ENCODE measurements at places on chromosomes 2 and 18.

DNA sequence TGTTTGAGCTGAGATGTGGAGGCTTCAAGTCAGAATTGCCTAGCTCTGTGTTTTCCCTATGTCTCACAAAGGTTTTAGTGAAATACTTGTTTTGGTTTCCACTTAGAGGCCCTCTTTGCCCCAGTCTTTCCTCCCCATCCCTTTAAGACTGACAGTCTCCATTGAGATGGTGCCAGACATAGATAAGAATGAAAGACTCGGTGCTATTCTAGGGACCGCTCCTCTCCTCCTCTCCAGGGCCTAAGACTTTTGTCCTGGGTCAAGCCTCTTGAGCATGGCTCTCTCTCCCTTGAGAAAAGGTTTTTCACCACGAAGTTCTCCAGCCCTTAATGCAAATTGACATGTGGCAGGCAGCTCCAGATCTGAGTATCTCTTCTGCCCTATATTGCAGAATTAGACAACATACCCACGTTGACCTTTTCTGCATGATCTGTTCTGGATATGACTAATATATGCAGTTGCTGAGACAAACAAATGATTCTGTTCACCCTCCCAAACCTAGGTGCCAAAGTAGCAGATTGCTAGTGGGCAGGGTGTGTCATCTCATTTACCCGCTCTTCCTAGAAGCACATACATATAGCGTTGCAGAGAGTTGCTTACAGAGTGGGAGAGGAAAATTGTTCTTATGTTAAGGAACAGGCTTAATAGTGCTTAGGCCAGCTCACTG lies 47.5 kb upstream of the ACSL3 start:
- DNase-seq = no peak

- DNase-seq = no peak
Measured at GRCh38 chr18:31176531-31176930, 13.9 kb upstream of the DSC1 start.

GRCh38 chr2:8489751-8490150 lies 192.1 kb upstream of the ID2 start:
- DNase-seq = no peak

DNA sequence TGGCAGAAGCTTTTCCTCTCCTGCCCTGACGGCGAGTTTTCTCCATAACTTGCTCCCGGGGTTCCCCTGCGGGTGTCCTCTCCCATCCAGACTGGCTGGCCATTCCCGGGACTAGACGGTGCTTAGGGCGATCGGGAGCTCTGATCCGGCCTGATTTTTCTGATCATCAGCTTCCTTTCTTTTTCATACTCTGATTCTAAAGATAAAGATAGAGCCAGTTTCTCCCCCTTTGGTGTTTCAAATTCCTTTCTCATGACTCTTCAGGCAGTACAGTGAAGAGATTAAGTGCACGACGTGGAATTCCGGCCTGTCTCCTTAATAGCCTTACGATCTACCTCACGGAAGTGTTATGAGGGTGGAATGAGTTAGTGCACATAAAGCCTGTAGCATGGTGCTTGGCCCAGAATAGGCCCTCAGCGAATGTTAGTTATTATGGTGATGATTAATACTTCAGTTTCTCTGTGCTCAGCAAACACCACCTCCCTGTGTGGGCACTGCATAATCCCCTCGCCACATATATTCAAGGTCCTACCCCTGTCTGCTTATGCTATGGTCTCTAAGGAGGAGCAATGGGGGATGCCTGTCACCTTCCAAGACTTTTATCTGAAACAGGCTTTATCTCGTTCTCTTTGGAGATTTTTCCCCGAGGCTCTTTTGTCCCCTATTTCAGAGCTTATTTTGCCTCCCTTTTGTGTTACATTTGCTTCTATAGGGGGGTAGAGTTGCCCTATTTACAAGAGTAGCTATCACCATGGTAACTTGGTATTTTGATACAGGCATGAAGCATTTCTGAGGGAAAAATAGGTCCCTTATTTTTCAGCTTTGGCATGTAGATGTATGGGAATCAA lies 254.8 kb downstream of the CDH2 start:
- DNase-seq = no peak

GRCh38 chr2:62787386-62787785 lies 81.9 kb downstream of the EHBP1 start:
- DNase-seq = peak; percentile 9

DNA sequence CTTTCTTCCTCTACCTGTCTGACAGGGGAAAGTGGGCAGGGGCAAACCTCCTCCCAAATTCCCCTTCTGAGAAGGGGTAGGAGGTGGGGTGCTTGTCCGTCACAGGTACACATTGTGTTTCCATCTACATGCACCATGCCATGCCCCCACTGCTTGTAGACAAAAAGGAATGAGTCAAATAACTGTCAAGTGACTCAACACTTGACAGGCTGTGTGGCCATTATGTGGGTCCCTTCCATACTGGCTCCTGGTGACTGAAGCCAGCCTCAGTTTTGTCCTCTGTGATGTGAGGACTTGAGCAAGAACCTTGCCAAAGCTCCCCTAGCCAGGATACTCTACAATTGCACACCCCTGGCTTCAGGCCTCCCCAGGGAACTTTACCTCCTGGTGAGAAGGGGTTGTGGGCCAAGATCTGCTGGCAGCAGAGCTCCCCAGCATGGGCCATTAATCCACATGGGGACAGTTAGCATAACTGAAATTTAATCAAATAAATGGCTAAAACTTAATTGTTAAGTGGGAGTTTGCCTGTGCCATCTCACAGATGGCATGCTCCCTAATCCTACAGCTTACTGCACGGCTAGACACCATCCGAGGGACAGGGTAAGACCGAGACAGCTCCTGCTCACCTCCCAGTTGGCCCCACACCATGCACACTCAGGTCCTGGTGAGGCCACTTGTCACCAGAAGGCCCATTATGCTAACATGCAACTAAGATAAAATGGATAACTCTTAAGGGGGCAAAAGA lies 140.2 kb downstream of the BCL11A start:
- DNase-seq = no peak

- no peak for DNase-seq
Measured at GRCh38 chr2:240582781-240583180, 3.8 kb upstream of the CAPN10 start.

DNA sequence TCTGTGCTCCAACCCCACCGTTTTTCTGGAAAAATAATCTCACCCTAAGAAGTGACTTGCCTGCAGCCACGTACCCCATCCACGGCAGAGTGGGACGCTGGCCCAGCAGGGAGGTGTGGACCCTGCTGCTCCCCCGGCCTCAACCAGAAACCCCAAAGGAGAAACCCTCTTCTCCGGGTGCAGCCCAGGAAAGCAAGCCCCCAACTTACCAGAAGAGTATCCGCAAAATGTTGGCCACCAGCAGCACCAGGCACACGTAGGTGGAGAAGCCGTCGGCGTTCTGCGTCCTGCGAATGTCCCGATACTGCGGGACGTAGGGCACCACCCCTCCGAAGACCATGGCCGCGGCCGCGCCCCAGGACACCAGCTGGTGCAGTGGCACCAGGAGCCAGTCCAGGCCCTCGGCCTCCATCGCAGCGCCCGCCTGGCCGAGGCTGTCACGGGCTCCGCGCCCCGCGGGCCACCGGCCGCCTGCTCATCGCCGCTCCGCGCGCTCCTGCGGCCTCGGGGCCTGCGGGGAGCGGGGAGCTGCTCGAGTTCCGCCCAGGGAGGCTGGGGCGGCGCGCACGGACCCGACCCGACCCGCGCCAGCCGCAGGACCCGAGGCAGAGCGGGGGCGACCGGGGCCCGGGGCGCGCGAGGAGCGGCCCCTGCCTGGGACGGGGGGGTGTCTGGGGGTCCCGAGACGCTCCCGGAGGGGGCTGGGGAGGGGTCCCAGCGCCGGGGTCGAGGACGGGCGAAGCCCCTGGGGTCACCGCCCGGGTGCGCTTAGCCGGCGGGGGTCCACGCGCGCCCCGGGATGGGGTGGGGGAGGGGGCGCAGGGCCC lies 725 bp downstream of the SLC66A2 start:
- no peak for DNase-seq

- DNase-seq = no peak
Measured at GRCh38 chr18:24535527-24536295, 75.3 kb downstream of the HRH4 start.

GRCh38 chr2:143674051-143674450 lies 544.8 kb downstream of the ARHGAP15 start:
- DNase-seq = no peak

DNA sequence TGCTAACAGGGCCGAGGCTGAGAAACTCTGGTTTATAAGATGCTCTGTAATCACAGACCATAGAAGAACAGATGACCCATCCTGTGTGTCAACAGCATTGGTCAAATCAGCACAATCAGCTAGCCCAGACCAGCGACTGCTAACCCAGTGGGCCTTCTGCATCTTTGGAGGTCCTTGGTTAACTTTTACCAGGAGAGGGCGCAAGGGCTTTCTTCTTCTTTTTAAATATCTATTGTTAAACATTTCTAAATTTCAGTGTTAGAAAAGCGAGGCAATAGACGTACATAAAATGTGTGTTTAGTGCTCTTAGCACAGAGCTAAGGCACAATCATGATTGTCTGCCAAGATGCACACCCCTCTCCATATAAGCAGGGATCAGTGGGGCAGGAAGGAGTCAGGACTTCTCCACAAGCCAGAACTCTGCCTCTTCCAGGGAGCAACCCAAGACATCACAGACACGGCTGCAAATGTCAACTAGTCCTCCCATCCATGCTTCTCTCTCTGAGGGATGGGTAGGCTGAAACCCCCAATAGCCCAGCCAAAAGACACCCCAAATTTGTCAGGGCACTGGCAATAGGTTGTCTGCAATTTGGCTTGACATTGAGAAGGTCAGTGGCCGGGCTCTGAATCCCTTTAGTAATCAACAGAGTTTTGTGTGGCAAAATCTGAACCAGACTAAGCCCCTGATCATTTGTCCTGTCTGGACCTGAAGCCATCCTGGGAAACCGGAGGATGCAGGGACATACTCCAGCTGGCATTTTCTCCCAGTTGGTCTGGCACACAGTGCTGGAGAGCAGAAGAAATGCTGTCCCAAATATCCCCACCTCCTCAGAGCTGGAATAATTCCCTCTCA lies 188.2 kb downstream of the BCL2 start:
- DNase-seq = peak; percentile 43

- DNase-seq = no peak
Measured at GRCh38 chr2:13413989-13414388, 697.3 kb downstream of the TRIB2 start.

- peak; percentile 26 for DNase-seq
Measured at GRCh38 chr2:233867993-233868532, at the start of gene MSL3B. Gene MSL3B (minus strand): TSS chr2:233868386.

Measured in neuronal stem cell (in vitro differentiated cells).